Myocyte (in vitro differentiated cells): ENCODE measurements at places on chromosomes 11 and 22.

DNA sequence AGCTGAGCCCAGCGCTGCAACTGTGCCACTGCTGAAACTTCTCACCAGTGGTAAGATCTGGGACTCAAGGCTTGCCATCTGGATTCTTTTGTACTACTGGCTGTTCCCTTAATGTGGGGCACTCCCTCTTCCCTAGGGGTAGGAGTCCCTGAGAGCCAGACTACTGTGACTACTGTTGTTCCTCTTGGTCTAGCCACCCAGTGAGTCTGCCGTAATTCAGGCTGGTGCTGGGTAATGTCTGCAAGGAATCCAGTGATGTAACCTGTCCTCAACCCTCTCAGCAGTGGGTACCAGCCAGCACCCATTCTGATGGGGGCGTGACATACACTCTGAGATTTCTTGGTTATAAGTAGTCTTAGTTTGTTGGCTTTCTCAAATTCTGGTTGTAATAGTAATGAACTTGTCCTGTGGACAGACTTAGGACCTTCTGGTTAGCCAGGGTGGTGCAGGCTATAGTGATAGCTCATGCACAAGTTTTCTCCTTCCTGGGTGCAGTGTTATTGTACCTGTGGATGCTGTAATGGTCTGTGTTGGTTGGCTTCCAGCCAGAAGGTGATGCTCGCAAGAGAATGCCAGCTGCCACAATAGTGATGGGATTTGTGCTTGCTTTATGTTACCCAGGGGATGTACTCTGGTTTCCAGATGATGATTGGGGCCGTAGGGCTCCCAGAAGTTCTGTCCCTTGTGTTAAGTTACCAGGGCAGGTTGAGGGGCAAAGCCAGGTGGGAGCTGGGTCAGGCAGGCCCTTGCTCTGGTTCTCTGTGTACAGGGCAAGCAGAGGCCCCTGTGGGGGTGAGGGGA is 65.5 kb downstream of the ARHGAP42 start:
- no peak for DNase-seq

GRCh38 chr22:37195921-37196320 is 7.9 kb upstream of the C1QTNF6 start:
- no peak for DNase-seq

DNA sequence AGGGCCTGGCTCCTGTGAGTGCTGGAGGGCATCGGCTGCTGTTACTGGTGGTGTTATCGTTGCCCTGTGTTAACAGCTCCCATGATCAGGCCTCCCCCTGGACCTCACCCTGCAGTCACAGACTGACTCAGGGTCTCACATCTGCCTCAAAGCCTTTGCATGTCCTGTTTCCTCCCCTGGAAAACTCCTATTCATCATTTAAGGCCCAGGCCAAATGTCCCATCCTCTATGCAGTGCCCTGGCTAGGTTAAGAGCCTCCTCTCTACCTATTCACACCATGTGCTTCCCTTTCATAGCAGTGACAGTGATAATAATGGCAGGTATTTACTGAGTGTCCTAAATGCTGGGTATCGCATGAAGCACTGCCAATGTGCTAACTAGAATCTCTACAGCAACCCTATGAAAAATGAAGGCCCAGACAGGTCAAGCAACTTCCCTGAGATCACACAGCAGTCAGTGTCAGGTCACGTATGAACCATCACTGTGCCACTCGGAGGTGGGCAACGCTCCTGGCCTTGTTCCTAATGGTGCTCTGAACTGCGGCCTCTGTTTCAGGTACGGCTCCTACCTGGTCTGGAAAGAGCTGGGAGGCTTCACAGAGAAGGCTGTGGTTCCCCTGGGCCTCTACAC is 9.3 kb downstream of the TSPO start:
- no peak for DNase-seq

- peak; percentile 85 for DNase-seq
These were observed 421.6 kb downstream of the METTL15 start for GRCh38 chr11:28529540-28530410.

DNA sequence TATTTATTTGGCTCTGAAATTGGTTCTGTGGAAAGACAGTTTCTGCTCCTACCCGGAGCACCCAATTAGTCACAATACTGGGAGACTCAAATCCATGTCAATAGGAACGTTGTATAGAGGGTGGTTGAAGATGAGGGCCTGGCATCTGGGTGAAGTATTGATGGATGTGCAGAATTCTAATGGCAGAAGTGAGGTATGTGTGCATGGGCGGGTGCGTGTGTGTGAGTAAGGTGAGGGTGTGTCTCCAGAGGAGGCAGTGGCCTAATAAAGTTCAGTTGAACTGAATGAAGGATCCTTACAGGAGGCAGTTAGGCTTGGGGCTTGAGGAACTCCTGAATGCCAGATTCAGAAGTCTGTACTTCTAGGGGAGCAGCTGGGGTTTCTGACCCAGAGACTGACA is 71.8 kb upstream of the B3GAT1 start:
- DNase-seq: no peak

DNA sequence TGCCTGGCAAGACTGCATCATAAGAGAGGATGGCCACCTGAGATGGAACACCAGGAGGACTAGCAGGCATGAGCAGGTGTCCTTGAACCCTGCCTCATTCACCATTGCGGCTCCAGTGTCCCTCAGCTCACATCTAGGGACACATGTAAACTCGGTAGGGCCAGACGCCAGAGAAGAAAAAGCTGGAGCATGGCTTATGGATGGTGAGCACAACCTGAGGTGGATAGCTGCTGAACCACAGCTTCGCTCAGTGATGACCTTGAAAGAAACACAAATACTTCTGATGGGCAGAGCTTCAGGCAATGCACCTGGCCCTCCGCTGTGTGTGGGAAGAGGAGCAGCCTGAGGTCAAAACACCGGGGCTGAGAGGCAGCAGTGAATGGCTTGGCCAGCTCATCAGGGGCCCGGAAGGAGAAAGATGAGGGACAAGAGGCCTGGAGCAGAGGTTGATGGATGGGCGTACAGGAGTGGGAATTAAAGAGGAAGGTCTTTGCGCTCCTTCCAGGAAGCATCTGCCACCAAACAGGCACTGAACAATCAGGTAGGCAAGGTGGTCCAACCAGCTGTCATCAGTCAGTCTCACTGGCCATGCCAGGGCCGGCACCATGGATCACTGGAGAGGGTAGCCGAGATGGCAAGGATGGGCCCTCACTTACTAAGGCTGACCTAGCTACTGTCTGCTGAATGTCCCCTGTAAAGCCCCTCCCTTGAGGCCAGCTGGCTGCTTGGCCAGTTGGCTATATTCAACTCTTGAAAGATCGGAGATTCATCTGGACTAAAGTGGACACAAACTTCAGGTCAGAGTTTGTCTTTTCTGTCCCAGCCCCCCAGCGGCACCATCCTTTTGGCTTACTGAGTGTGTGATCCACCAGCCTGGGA is 89.7 kb downstream of the MYEOV start:
- no peak for DNase-seq

GRCh38 chr22:36658900-36659299 is 44.7 kb downstream of the CACNG2 start:
- no peak for DNase-seq

DNA sequence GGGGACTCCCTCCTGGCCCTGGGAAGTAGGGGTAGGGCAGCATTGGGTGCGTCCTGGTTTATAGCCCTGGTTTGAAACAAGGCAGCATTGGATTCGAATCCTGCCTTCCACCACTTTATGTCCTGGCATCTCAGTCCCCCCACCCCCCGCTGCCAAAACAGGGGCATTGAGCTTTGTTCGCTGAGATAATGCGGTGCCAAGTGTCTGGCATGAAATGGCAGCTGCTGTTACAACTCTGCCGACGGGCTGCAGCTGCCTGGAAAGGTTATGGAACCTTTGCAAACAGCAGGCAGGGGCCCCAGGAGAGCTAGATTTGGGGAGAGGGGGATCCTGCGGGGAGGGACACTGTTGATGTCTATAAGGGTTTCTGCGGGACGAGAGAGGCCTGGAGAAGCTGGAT is 1.9 kb downstream of the TST start:
- DNase-seq: peak; percentile 21

- DNase-seq: no peak
These were observed 183.1 kb downstream of the NAV2 start for GRCh38 chr11:19895776-19896175.

DNA sequence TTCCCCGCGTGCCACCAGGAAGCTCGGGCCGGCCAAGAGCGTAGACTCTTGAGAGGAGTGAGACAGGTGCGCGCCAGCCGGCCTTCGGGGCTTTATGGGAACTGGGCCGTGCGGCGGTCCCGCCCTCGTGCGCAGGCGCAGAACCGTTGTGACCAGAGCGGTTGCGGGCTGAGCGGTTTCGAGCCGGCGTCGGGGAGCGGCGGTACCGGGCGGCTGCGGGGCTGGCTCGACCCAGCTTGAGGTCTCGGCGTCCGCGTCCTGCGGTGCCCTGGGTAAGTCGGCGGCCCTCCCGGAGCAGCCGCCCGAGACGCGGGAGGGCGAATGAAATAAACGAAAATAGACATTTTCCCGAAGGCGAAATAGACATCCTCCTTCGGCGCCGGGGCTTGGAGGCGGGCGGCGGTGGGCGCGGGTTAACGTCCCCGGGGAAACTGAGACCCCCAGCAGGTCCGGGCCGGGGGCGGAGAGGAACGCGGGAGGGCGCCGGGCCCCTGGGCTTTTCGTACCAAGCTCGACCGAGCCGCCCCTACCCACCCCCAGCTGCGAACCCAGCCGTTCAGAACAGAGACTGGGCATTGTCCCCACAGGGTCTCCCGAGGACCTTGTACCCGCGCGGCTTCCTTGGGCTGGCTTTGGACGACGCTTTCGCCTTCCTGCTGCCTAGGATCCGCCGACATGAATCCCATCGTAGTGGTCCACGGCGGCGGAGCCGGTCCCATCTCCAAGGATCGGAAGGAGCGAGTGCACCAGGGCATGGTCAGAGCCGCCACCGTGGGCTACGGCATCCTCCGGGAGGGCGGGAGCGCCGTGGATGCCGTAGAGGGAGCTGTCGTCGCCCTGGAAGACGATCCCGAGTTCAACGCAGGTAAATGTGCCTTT is at the start of gene ASRGL1:
Gene ASRGL1 (plus strand): TSS at position 146 of the 879 bp plus-strand sequence. CDS start 530 bp downstream, at position 676.
- DNase-seq: peak; percentile 77

DNA sequence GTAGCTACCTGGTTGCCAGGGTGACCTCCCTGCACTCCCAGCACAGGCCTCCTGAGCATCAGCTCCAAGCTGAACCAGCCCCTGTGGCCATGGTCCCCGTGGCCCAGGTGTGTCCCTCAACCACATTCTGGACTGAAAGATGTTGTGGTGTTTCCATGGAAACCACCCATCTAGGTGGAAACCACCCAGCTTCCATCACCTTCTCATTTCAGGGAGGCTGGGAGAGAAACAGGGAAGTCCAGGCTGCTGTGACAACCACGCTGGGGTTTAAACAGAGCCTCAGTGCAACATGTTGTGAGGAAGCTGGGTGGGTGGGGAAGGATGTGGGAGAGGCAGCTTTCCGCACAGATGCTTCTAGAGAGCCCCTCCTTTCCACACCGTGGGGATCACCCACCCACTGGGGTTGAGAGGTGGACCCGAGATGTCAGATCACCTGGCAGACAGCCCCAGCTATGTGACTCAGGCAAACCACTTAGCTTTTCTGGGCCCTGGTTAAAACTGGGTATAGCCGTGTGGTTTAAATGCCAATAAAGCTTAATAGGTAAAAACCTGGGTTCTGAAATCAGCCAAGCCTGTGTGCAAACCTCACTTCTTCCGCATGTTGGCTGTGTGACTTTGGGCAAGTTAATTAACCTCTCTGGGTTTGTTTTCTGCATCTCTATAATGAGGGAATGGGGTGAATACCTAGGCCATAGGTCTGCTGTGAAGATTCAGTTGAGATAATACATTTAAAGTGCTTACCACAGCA is 46.4 kb downstream of the CD82 start:
- DNase-seq: no peak

- no peak for DNase-seq
These were observed 40.9 kb downstream of the GAS2 start for GRCh38 chr11:22707119-22707899.

DNA sequence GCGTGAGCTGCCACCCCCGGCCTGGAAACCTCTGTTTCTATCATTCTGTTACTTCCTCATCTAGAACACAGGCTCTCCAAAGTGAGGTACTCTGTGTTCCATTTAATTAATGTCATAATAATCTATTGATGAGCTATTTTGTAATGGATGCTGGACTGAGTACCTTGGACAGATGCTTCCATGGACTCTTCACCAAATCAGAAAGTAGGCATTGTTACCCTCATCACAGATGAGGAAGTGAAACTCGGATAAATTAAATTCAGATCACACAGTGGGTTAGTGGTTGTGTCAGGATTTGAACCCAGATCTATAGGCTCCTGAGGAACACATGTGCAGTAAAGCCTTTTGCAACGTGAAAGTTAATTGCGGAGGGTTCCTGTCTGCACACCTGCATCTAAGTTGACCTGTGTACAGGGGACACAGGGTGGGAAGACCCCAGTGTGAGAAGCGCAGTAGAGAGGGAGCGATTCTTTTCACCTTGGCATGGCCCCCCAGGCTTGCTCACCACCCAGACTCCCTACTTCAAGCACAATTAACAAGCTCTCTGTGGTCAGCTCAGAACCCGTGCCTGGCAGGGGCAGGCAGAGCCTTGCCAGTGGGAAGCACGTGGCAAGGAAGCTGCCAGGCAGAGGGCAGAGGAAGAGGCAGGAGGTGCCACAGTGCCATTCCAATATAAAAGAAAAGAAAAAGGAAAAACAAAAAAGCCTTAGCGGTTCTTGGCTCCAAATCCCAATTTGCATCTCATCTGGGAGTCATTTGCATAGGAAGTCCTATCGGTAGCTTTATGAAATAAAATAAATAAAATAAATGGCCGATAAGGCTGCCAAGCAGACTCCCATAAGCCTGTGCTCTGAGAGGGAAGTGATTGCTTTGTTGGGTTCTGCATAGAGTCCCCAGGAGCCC is 239.3 kb downstream of the GRIK4 start:
- DNase-seq: no peak

DNA sequence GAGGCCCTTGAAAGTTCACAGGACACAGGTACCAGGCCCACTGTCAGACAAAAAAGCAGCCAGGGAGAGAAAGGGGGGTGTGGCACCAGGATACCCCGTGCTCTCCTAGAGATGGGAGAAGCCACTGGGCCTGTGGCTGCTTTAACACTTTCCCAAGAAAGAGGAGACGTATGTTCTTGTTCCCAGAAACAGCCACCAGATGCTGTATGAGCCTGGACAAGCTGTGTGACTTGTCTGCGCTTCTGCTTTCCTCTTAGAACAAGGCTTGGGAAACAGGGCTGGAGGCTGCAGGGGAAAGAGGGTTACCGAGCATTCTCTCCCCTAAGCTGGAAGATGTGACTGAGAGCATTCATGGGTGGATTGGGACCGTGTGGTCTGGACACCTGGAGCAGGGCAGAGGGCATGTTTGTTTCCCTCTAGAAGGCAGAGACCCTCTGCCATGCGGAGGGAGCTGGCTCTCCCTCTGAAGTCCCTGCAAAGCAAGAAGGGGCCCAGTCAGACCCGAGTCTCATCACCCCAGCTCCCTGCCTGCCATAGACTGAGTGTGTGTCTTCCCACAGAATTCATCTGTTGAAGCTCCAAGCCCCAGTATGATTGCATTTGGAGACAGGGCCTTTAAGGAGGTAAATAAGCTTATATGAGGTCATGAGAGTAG is 74.1 kb downstream of the TRIM29 start:
- no peak for DNase-seq

DNA sequence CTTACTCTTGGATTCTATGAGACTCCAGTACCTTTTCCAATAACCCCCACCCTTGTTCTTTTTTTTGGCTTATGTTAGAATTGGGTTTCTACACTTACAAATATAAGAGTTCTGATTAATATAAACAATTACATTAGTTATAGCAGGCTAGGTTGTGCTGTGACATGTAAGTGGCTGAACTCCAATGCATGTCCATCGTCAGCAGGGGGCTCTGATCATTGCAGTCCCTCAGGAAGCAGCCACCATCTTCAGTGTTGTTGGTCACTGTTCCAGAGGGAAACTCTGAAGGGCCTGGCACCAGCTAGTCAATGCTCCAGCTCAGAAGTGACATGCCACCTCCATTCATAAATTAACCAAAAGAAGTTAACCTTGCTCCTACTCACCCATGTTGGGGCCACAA is 5.6 kb downstream of the LIPT2 start:
- no peak for DNase-seq
